ENCODE measurements at places on chromosomes 2 and 18.

GRCh38 chr2:242019344-242019743, 149.8 kb downstream of the RTP5 start:
- H3K36me3 ChIP-seq, result no peaks in the 10 kb centered on the region
- no peak overlapping the region for H3K27ac ChIP-seq
- no peak for DNase-seq
- H3K4me1 ChIP-seq, result no peaks in the 10 kb centered on the region
- H3K4me3 ChIP-seq, result no peak overlapping the region

GRCh38 chr2:14385043-14385442, 247.5 kb upstream of the LRATD1 start:
- no peaks in the 10 kb centered on the region for H3K27me3 ChIP-seq
- DNase-seq, result no peak
- no peaks in the 10 kb centered on the region for H3K36me3 ChIP-seq
- H3K4me3 ChIP-seq, result no peak overlapping the region
- no peak overlapping the region for H3K27ac ChIP-seq

GRCh38 chr18:37946324-37946723, 380.7 kb upstream of the CELF4 start:
- no peaks in the 10 kb centered on the region for H3K27me3 ChIP-seq
- H3K4me3 ChIP-seq, result no peak overlapping the region
- DNase-seq, result no peak
- no peak overlapping the region for H3K27ac ChIP-seq

GRCh38 chr2:236730393-236730792, 160.8 kb downstream of the ACKR3 start:
- H3K4me1 ChIP-seq, result no peaks in the 10 kb centered on the region
- DNase-seq, result no peak
- H3K27ac ChIP-seq, result no peak overlapping the region
- H3K36me3 ChIP-seq, result no peaks in the 10 kb centered on the region
- no peak overlapping the region for H3K4me3 ChIP-seq
- no peaks in the 10 kb centered on the region for H3K27me3 ChIP-seq

GRCh38 chr2:134272806-134273205, 18.9 kb downstream of the MGAT5 start:
- H3K27ac ChIP-seq, result no peak overlapping the region
- H3K4me3 ChIP-seq, result no peak overlapping the region
- no peaks in the 10 kb centered on the region for H3K27me3 ChIP-seq
- 0 out of 2 replicates have a peak, but pooled peaks cover 6% of the 10 kb centered on the region for H3K36me3 ChIP-seq

- H3K36me3 ChIP-seq, result no peaks in the 10 kb centered on the region
- no peak overlapping the region for H3K4me3 ChIP-seq
- no peaks in the 10 kb centered on the region for H3K4me1 ChIP-seq
- DNase-seq, result no peak
- no peak overlapping the region for H3K27ac ChIP-seq
- no peaks in the 10 kb centered on the region for H3K27me3 ChIP-seq
Measured at GRCh38 chr2:232219932-232220331, 158.6 kb upstream of the ALPP start.

- peaks cover 8% of the 10 kb centered on the region for H3K4me1 ChIP-seq
- no peak overlapping the region for H3K4me3 ChIP-seq
- no peak for DNase-seq
- H3K27ac ChIP-seq, result no peak overlapping the region
- no peaks in the 10 kb centered on the region for H3K36me3 ChIP-seq
Measured at GRCh38 chr18:55763805-55764204, 175.8 kb upstream of the TCF4 start.

- no peaks in the 10 kb centered on the region for H3K36me3 ChIP-seq
- H3K27ac ChIP-seq, result no peak overlapping the region
Measured at GRCh38 chr18:51712821-51713220, 515.3 kb upstream of the MEX3C start.

- H3K36me3 ChIP-seq, result no peaks in the 10 kb centered on the region
- no peaks in the 10 kb centered on the region for H3K27me3 ChIP-seq
- no peak overlapping the region for H3K27ac ChIP-seq
- no peaks in the 10 kb centered on the region for H3K4me1 ChIP-seq
- DNase-seq, result no peak
- no peak overlapping the region for H3K4me3 ChIP-seq
Measured at GRCh38 chr2:68059784-68060525, 2.8 kb downstream of the C1D start.

GRCh38 chr18:21725201-21725600, 15.4 kb upstream of the MIB1 start:
- H3K4me3 ChIP-seq, result no peak overlapping the region
- H3K27ac ChIP-seq, result no peak overlapping the region
- no peaks in the 10 kb centered on the region for H3K36me3 ChIP-seq

GRCh38 chr2:30629866-30630265, 177.4 kb downstream of the CAPN13 start:
- DNase-seq, result no peak
- no peaks in the 10 kb centered on the region for H3K36me3 ChIP-seq
- no peak overlapping the region for H3K4me3 ChIP-seq
- no peaks in the 10 kb centered on the region for H3K27me3 ChIP-seq

- no peaks in the 10 kb centered on the region for H3K27me3 ChIP-seq
- DNase-seq, result no peak
- no peak overlapping the region for H3K27ac ChIP-seq
Measured at GRCh38 chr18:78822171-78822948, 157.3 kb upstream of the SALL3 start.
